ENCODE measurements at places on chromosomes 7 and 10.

DNA sequence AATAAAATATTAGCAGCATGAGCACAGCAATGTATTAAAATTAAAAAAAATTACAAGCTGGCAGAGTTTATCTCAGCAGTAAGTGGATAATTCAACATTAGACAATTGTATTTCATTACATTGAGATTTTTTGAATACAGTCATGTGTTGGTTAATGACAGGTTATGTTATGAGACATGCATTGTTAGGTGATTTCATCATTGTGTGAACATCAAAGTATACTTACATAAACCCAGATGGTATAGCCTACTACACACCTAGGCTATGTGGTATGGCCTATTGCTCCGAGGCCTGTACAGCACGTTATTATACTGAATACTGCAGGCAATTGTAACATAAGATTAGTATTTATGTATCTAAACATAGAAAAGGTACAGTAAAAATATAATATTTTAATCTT, 29.7 kb downstream of the CCDC6 start:
- peak; percentile 84 for DNase-seq

- DNase-seq, result peak; percentile 36
These were observed 233.0 kb downstream of the TRIL start for GRCh38 chr7:28725045-28725642.

GRCh38 chr7:100893910-100894721, 1.6 kb downstream of the ACHE start:
- DNase-seq, result no peak

DNA sequence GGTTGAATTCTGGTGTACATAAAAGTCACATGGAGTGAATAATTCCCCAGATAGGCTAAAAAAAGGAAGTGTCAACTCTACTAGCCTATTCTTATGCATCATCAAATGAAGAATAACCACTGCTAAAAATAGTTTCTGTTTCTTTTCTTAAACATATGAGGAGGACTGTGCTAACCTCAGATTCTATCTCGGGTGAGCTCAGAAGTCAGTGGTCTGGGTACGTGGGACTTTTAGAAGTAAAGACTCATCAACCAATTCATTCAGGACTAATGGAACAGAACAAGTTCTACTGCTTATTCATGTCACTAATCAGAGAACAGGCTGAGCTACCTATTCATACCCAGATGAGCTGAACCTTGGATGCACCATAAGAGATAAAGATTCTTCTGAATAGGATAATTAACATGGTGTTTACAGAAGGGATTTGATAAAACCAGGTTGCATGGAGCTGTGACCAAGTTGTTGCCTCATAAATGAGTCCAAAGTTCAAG, 9.5 kb upstream of the ASAH2 start:
- no peak for DNase-seq

GRCh38 chr10:131625041-131625440, 275.8 kb upstream of the PPP2R2D start:
- DNase-seq, result no peak

DNA sequence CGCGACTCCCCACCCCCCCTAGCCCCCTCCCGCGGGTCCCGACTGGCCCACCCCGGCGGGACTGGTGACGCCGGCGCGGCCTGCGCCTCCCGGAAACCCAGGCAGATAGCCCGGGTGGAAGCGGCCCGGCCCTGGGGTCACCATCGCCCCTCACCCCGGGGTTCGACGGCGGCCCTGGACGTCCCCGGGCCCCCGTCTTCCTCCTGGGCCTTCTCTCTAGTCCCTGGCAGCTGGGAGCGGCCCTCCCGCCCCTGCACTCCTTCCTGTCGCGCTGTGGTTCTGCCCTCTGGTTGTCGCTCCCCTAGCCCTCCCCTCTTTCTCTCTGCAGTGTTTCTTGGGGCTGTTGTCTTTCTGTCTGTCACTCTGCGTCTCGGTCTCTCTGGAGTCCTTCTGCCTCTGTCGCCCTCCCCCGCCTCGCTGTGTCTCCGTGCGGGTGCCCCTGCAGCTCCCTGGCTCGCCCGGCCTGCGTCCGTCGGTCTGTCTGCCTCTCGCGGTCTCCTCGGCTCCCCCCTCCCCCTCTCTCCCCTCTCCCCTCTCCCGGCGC, 90.5 kb upstream of the PAX2 start:
- peak; percentile 11 for DNase-seq

- no peak for DNase-seq
These were observed 34.5 kb downstream of the LARP4B start for GRCh38 chr10:896982-897381.

GRCh38 chr10:121613456-121613855, 15.2 kb upstream of the FGFR2 start:
- no peak for DNase-seq

GRCh38 chr7:19397911-19398310, 252.7 kb upstream of the FERD3L start:
- no peak for DNase-seq

DNA sequence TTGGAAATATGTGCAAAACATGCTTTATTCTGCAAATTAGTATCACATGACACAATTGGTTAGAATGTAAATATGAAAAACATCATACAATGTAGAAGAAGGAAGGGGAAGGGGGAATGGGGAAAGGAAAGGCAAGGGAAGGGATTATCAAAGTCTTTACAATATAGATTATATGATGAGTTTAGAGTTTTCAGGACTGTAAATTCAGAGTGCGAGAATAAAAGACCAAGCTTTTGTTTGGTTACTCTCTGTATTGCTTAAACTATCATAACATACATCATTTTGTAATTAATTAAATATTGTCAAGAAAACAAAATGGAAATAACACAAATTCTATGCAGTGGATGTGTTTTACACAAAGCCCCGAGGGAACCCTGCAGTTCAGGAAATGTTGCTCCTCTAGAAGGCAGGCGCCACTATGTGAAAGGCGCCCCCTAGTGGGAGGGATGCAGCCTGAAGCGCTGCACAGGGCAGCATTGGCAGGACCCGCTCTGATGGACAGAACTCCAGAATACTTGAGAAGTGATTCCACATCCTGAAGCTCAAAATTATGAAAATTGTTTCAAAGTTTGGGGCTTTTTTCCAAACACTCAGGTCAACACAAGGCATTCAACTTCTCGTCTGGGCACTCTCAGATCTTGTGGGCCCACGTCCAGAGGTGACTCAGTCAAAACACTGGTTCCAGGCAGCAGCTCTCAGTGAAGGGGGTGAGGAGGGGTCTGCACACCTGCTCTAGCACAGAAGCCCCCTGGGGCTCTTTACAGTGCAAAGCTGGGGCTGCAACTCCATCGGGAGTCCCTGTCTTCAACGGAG, 31.6 kb upstream of the TMEM254 start:
- DNase-seq, result peak; percentile 61

- DNase-seq, result no peak
These were observed 65.1 kb downstream of the ZRANB1 start for GRCh38 chr10:125006921-125007426.

DNA sequence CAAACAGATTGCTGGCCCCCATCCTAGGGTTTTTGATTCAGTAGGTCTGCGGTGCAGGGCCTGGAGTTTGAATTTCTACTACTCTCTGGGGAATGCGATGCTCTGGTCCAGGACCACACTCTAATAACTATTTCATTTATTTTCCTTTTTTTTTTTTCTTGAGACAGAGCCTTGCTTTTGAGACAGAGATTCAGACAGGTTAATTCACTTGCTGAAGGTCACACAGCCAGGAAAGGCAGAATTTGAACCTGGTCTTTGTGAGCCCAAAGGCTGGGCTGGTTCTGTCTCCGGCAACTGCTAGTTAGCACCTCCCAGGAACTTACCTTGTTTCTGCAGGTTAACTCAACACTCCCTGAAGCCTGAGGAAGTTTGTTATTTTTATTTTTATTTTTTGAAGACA, 11.5 kb downstream of the SPACDR start:
- DNase-seq, result no peak

DNA sequence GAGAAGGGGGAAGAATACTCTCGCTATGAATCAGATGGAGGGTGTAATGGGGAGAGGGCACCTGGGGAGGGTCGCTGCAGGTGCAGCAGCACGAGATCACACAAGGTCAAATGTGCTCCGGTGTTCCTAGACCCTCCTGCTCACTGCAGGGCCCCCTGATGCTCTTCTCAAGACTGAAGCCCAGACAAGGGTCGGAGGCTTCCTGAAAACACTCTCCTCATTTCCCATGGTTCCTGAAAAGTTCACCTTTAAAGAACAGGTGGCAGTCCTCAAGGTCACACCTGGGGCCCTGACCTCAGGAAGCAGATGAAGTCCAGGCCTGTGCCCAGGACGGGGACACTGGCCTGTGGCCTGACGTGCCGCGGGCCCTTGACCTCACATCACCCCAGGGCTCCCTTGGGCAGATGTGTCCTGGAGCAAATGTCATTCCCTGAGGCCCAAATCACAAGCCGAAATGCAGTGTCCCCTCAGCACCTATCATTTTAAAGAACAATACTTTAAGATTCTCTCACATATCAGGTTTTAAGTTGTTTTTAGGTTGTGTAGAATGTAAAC, 289.8 kb downstream of the GLRX3 start:
- DNase-seq, result no peak

GRCh38 chr10:43966571-43966965, 317.9 kb upstream of the ZNF32 start:
- DNase-seq, result no peak

- DNase-seq, result peak; percentile 62
These were observed 507 bp downstream of the STN1 start for GRCh38 chr10:103917302-103918052.

- no peak for DNase-seq
These were observed 78.4 kb upstream of the ADO start for GRCh38 chr10:62726142-62726541.

DNA sequence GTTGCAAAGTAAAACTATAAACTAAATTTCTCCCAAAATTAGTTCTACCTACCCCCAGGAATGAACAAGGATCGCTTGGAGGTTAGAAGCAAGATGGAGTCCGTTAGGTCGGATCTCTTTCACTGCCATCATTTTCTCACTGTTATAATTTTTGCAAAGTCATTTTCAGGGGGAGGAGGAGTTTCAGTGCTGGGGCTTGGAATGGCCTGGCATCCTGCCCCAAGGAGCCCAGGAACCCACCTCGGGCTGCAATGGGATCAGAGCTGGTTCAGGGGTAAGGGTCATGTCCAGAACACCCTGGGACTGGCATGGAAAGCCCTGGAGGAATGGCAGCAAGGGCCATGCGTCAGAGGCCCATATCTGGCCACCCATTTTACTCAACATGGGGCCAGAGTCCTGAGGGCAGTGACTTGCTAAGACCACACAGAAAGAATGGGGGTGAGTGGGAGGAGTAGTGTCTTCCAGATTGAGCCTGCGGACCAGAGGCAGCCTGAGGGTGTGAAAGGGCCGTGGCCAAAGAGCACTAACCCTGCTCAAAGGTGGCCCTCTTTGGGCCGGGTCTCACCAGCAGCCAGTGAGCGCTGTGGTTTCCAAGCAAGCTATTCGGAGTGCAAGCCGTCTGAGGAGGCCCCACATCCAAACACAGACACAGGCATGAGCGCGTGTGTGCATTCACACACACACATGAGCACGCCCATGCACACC, 31.8 kb downstream of the GPRIN2 start:
- DNase-seq, result no peak

GRCh38 chr10:73968098-73968521, 29.8 kb upstream of the VCL start:
- no peak for DNase-seq

DNA sequence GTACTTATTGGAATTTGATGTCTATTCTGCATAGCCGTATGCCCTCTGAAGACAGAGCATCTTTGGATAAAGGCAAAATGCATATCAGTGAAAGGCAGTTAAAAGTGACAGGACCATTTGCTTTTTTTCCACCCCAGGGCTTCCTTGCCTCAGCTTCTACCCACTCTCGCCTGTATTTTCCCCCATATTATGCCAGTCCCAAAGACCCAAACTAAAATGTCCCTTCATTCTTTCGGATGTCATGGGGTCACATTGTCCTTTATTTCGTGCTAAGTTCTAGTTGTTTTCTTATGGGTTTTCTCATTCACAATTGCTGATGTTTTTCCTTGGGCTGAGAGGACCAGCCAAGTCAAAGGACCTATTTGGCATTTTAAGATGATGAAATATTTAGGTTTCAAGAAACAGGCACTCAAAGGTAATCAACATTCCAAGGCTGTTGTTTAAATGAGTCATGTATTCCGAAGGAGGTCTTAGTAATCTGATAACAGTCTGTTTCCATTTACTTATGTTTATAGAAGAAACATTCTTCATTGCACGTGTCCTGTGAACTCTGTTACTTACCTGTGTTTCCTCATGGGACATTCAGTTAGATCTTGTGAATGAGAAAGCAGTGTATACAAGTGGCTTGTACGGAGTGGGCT, 74.1 kb downstream of the DNAH11 start:
- no peak for DNase-seq

DNA sequence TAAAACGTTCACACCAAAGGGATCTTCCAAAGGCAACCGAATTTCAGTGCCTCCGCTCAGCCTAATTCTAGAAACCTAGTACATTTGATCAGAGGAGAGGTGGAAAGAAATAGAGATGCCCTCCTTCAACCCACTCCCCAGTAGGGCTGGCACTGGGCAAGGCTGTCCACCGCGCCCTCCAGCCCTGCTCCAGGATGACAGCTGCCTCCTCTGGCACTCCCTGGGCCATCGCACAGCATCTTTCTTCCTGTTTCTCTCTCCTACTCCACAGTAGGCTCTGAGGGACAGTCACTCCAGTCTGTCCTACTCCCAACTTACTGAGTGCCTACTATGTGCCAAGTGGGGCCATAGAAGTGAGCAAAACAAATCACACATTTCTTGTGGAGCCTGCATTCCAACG, 226.2 kb downstream of the SKIDA1 start:
- DNase-seq, result no peak

DNA sequence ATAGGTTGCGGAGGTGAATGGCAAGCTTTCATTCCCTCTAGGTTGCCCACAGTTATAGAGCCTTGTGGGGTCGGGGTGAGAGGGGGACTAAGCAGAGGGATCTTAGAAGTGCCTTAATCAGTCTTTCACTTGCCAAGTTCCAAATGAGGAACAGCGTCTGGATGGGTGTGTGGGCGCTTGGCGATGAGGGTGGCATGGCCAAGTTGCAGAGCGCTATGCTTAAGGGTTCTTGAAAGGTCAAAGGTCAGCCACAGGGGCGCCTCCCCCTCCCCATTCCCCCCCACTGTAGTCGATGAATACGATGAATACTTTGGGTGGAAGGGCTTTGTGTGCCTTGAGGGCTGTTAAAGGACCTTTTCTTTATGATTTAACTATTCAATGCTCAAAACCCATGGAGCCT, 185.0 kb downstream of the TCF7L2 start:
- no peak for DNase-seq

GRCh38 chr7:50544992-50545391, 20.2 kb downstream of the DDC start:
- DNase-seq, result peak; percentile 14

GRCh38 chr7:128389618-128390329, 20.0 kb downstream of the IMPDH1 start:
- DNase-seq, result peak; percentile 32

DNA sequence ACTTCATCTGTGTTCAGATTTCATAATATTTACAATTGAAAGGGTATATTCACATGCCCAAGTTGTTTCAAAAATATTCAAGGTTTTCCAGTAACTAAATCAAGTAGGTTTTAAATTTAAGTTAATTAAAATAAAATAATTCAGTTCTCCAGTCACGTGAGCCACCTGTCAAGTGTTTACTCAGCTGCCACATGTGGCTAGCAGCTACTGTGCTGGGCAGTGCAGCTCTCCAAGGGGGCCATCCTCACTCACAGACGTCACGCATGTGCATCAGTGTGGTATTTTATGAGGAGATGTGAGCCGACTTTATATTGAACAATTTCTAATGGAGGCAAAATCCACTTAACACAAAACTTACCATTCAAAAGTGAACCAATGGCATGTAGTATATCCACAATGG, 69.7 kb upstream of the CAMK2B start:
- peak; percentile 66 for DNase-seq
